A549 treated with Mapracorat at 1 μM for 4 hours (cell line): ENCODE measurements at places on chromosomes 7 and 10. TPM values are rescaled to one million over a fixed set of nuclear protein-coding genes. Genes with fewer than 3 reads are reported as not detected.

Gene STK32C
- 32.6 to 49.1 TPM (median 47.1 TPM) in 5 replicates for total RNA-seq

Gene HOXA1
- 2.5 to 3.4 TPM (median 3.0 TPM) in 5 replicates for total RNA-seq

Gene EN2
- total RNA-seq = 0.54 to 1.1 TPM (median 0.86 TPM) in 5 replicates

Gene BCL7B
- total RNA-seq = 63.4 to 77.8 TPM (median 69.0 TPM) in 5 replicates

Gene GRID2IP
- total RNA-seq = 0.08 TPM in 1 of 5 replicates, not detected in the others

Gene RPA3
- total RNA-seq = 85.3 to 104 TPM (median 100 TPM) in 5 replicates

Gene UCMA
- not detected in 5 replicates for total RNA-seq

Gene ACBD7
- total RNA-seq = 0.81 to 1.3 TPM (median 0.95 TPM) in 5 replicates

Gene CADPS2
- total RNA-seq = 0.03 to 0.11 TPM (median 0.05 TPM) in 4 of 5 replicates, not detected in the other

Gene EBLN1
- total RNA-seq = 0.14 to 0.23 TPM (median 0.16 TPM) in 4 of 5 replicates, not detected in the other

Gene MTERF1
- 10.3 to 12.2 TPM (median 11.8 TPM) in 5 replicates for total RNA-seq

Gene PON1
- 0.75 to 1.6 TPM (median 1.0 TPM) in 5 replicates for total RNA-seq

Gene RAPGEF5
- total RNA-seq = 0.10 to 0.31 TPM (median 0.16 TPM) in 5 replicates

Gene TBL2
- 48.4 to 52.2 TPM (median 50.4 TPM) in 5 replicates for total RNA-seq

Gene LAMB1
- total RNA-seq = 99.7 to 137 TPM (median 108 TPM) in 5 replicates

Gene SPDYE5
- not detected in 5 replicates for total RNA-seq

Gene HABP2
- total RNA-seq = 0.04 to 0.13 TPM (median 0.09 TPM) in 4 of 5 replicates, not detected in the other

Gene MSS51
- total RNA-seq = 0.36 to 0.80 TPM (median 0.38 TPM) in 5 replicates

Gene CAMK1D
- 6.7 to 9.4 TPM (median 8.8 TPM) in 5 replicates for total RNA-seq

Gene FAM24B
- total RNA-seq = 11.3 to 13.7 TPM (median 12.7 TPM) in 5 replicates

Gene DLD
- 82.7 to 113 TPM (median 87.3 TPM) in 5 replicates for total RNA-seq

Gene ACTL6B
- not detected in 5 replicates for total RNA-seq

Gene GRM8
- not detected in 5 replicates for total RNA-seq

Gene VTI1A
- 10.3 to 14.9 TPM (median 13.3 TPM) in 5 replicates for total RNA-seq

Gene CRCP
- 24.3 to 37.3 TPM (median 27.5 TPM) in 5 replicates for total RNA-seq

Gene MYO3A
- not detected in 5 replicates for total RNA-seq

Gene CELF2
- 0.05 to 0.06 TPM (median 0.05 TPM) in 3 of 5 replicates, not detected in the others for total RNA-seq

Gene FAM221A
- total RNA-seq = 0.20 to 0.71 TPM (median 0.46 TPM) in 5 replicates

Gene PHKG1
- total RNA-seq = 0.19 to 0.58 TPM (median 0.26 TPM) in 5 replicates

Gene ICA1
- total RNA-seq = 0.77 to 1.6 TPM (median 1.00 TPM) in 5 replicates

Gene CCDC146
- 0.48 to 0.84 TPM (median 0.50 TPM) in 5 replicates for total RNA-seq

Gene ASB4
- 0.13 to 0.36 TPM (median 0.22 TPM) in 5 replicates for total RNA-seq

Gene DUSP5
- 107 to 157 TPM (median 136 TPM) in 5 replicates for total RNA-seq

Gene NPFFR1
- 0.02 TPM in 1 of 5 replicates, not detected in the others for total RNA-seq

Gene MRM2
- total RNA-seq = 47.4 to 56.3 TPM (median 51.6 TPM) in 5 replicates

Gene CNNM1
- 20.7 to 28.4 TPM (median 25.0 TPM) in 5 replicates for total RNA-seq

Gene KIF11
- 30.2 to 37.4 TPM (median 35.0 TPM) in 5 replicates for total RNA-seq

Gene EIF4EBP2
- total RNA-seq = 12.2 to 14.5 TPM (median 14.1 TPM) in 5 replicates

Gene FFAR4
- 0.07 to 0.29 TPM (median 0.15 TPM) in 5 replicates for total RNA-seq

Gene IQCE
- 8.6 to 14.4 TPM (median 11.3 TPM) in 5 replicates for total RNA-seq

Gene CCL24
- total RNA-seq = not detected in 5 replicates

Gene ALOX5
- total RNA-seq = 0.25 to 0.83 TPM (median 0.36 TPM) in 5 replicates
